ENCODE measurements at places on chromosomes 5 and 9.

DNA sequence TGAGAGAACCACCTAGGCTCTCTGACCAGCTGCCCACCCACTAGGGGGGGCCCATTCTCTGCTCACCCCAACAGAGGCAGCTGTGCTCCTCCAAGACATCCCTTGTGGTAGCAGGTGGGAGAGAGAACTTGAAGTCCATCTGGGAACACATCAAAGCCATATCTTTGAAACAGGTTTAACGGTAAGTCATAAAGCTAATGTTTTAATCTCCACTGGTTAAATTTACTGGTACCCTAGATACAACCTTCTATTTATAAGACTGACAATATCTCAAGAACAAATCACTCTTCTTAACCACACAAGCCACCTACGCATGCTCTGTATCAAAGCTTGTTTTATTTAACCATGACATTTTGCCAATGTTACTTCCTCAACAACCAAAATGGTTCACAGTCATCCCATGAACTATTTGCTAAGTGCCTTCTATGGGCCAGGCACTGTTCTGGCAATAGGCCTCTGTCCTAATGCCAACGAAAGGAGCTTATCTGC is 20.4 kb downstream of the AUH start:
- no peak for DNase-seq

DNA sequence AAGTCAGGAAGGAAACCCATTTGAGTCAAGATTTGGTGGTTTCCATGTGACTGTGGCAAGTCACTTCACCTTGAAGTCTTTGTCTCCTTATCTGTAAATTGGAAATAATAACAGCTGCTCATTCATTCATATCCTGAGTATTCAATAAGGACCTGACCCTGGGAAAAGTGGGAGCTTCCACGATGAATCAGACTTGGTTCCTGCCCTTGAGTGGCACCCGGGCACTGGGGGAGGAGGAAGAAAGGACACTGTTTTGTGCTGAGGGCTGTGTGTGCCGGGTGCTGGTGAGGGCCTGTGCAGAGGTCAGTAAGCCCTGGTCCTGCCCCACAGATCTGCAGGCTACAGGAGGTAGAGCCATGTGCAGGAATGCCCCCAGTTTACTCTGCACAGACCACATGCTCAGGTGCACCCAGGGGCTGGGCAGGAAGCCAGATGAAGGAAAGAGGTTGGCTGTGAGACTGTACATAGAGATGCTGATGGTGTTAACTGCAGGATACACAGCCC is 6.8 kb downstream of the NDST1 start:
- DNase-seq = no peak

DNA sequence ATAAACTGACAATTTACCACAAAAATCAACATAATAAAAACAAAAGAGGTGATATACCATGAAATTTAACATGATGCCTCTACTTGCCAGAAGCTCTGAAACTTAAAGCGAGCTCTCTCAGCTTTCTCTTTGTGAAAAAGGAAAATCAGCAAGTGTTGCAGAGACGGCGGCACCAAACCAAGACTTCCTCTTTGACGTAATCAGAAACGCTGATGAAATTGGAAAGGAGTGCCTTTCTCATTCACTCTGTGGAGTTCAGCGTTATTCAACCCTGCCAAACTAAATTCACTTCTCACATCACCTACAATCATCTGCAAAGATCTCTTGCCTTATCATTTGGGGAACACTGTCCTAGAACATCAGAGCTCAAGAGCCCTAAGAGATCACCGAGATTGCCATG is 32.2 kb downstream of the ANXA6 start:
- no peak for DNase-seq

GRCh38 chr9:6024035-6024554 is 8.7 kb upstream of the RANBP6 start:
- DNase-seq = no peak

DNA sequence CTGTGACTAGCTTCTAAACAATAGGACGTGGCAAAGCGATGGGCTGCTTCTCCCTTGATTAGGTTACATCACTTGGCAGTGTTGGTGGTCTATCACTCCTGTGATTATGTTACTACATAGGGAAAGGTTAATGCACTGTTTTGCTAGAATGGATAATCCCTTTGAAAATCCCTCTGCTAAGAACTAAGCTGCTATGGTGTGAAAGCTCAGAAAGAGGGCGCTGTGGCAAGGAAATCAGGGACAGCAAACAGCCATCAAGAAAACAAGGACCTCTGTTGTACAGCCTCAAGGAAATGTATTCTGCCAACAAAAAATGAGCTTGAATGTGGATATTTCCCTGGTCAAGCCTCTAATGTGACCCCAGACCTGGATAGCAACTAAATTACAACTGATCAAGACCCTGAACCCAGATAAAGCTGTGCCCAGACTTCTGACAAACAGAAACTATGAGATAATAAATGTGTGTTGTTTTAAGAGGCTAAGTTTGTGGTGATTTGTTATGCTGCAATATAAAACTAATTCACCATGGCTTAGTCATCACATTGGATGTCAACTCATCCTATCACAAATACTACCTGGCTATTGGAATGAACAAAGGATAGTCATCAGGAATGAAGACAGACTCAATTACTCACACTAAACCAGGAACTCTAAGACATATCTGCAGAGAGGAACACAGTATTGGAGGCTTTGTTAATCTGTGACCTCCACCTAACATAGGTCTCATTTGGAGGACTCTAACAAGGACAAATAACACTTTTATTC is 1215.9 kb downstream of the EFNA5 start:
- DNase-seq = no peak

- DNase-seq = no peak
Measured at GRCh38 chr5:73120222-73121118, at the start of gene TMEM171. Gene TMEM171 (plus strand): TSS chr5:73120575. CDS start chr5:73123374, 2,799 bp downstream.
